ENCODE measurements at places on chromosomes 12 and 14.

GRCh38 chr12:52836491-52837412, 2.6 kb upstream of the KRT79 start:
- DNase-seq = no peak

DNA sequence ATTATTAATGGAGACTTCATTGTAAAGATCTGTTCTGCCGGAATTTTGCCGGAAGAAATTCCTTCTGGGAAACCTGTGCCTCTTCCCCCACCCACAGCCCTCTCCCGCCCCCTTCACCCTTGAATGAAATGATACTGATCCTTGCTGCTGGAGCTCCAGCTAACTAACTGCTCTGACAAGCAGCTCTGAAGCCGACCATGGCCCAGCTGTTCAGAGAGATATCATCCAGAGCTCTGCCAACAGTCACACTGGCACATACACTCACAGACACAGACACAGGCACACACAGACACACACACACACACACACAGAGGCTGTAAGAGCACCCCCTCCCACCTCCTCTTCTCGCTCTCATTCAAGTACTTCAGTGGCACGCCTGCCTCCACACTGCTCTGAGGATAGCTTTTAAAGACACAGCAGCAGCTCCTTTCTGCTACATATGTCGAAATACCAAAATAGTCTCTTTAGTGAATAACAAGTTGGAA, 88.6 kb downstream of the R3HDM2 start:
- DNase-seq = no peak

GRCh38 chr12:41333974-41334373, 145.9 kb downstream of the PDZRN4 start:
- no peak for DNase-seq

- no peak for DNase-seq
Measured at GRCh38 chr14:88310449-88310848, 12.6 kb downstream of the KCNK10 start.

GRCh38 chr12:15629108-15629507, 160.1 kb downstream of the EPS8 start:
- no peak for DNase-seq

- DNase-seq = no peak
Measured at GRCh38 chr14:21804981-21805380, 131.4 kb upstream of the OR4E1 start.

- DNase-seq = no peak
Measured at GRCh38 chr14:71682337-71682736, 249.9 kb upstream of the RGS6 start.

GRCh38 chr14:33369972-33370371, 431.3 kb downstream of the NPAS3 start:
- DNase-seq = no peak

GRCh38 chr14:80781972-80782367, 159.6 kb downstream of the CEP128 start:
- no peak for DNase-seq

- peak; percentile 84 for DNase-seq
Measured at GRCh38 chr14:31127690-31128089, 79.9 kb downstream of the HECTD1 start.

- DNase-seq = no peak
Measured at GRCh38 chr12:62771828-62772227, 163.1 kb downstream of the PPM1H start.

DNA sequence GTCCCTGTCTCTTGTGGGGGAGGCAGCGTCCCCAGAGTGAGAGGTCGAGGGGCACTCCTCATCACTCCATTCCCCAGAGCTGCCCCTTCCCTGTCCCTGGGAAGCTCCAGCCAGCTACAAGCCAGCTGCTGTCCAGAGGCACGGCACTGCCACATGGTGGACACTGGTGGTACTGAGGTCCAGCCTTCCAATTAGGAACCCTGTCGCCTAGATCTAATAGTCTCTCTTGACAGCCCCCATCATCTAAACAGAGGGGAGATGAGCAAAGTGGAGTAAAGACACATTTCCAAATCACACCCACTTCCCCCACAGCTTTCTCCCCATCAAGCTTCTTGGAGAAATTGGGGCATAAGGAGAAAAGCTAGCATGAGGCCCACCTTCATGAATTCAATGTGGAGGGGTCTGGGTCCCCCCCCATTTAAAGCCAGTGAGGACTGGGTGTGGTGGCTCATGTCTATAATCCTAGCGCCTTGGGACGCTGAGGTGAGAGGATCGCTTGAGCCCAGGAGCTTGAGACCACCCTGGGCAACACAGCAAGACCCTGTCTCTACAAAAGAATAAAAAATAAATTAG, 2.1 kb upstream of the INHBE start:
- peak; percentile 56 for DNase-seq

DNA sequence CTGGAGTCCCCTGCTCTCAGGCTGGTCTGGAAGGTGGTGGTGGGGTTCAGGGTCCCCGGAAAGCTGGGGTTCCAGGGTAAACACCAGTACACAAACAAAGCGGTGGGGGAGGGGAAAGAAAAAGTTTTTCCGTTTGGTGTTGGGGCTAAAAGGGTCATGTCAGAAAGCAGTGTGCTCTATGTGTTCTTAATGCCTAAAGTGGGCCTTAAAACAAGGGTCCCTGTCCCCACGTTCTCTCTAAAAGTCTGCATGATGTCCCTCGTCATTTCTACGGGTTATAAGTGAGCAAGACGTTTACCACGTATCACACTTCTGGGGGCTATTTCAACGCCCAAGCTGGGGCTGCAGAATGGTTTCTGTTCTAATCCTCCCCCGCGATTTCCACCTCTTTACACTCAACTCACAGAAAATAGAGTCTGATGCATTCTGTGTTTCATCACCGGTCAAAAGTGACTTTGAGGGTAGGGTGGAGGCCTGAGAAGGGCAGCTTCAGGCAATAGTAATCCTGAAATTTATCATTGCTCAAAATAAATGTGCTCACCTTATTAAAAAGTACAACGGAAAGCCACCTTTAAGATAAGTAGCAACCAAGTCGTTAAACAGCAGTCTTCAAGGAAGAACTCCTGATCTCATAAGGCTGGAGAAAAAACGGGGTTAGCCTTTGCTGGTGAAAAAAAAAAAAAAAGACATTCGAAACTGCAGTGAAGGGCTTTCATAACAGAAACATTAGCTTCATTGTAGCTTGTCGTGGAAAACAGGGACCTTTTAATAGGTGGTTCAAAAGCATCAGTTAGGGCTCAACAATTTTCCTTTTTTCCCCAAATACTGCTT, 63.9 kb upstream of the PTGR2 start:
- no peak for DNase-seq

GRCh38 chr12:96208801-96209549, 14.8 kb downstream of the ELK3 start:
- DNase-seq = no peak

GRCh38 chr14:99157246-99157645, 114.8 kb downstream of the BCL11B start:
- no peak for DNase-seq

DNA sequence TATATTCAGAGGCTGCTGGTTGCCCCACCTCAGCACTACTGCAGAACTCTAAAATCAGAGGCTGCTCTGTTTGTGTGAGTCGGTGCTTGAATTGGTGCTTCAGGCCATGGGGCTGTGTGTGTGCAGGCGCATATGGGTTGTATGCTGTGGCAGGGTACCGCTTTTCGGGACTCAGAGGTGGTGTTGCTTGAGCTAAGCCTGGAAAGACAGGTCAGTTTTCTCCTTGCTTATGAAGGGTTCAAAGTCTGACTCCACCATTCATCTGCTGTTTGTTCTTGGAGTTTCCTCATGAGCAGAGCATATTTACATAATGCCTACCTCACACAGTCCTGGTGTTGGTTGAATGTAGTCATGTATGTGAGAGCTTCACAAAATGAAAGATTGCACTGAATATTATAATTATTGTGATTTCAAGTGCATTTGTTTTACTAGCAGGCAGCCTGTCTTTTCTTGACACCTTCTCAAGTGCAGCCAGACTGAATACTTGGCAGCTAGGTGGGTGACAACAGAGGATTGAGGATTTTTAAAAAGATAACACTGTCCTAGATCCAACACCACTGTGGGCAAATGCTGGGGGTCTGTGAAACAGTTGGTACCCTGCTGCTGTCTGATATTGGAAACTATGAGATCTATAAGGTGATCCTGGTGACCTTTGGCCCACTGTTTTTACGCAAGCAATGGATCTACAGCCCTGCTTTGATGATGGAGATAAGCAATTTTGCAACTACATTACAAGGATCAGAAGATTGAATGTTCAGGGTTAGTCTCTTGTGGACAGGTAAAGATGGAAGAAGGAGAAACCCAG, 1.0 kb upstream of the ANG start:
- no peak for DNase-seq

- no peak for DNase-seq
Measured at GRCh38 chr12:105423921-105424320, 93.4 kb downstream of the C12orf75 start.

DNA sequence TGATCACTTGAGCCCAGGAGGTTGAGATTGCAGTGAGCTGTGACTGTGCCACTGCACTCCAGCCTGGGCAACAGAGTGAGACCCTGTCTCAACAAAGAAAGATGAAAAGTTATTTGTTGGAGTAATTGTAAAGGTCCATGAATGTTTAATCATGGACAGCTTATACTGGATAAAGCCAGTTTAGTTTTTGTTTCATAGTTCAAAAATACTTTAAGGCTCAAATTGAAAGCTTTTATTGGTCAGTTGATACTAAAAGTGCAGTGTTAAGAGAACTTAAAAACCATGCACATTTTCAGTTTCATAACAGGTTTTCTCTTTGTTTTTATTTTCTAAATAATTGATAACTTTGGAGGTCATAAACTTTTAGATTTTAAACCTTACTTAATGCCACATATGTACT, 108.4 kb downstream of the MON2 start:
- no peak for DNase-seq

DNA sequence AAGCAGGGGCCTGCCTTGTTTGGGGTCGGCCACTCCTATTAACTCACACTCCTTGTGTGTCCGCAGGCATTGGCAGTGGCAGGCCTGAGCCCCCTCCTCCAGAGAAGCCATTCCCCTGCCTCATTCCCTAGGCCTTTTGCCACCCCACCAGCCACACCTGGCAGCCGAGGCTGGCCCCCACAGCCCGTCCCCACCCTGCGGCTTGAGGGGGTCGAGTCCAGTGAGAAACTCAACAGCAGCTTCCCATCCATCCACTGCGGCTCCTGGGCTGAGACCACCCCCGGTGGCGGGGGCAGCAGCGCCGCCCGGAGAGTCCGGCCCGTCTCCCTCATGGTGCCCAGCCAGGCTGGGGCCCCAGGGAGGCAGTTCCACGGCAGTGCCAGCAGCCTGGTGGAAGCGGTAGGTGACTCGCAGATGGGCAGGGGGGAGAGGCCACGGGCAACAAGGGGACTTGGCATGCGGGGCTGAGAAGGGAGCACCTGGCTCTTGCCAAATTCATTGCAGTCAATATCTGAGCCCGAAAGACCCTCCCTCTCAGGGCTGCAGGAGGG, 106.3 kb upstream of the FKBP4 start:
- no peak for DNase-seq

- DNase-seq = no peak
Measured at GRCh38 chr14:22650960-22651521, 6.9 kb upstream of the OR6J1 start.

GRCh38 chr12:10395390-10395998, 5.7 kb upstream of the KLRK1 start:
- DNase-seq = peak; percentile 32

DNA sequence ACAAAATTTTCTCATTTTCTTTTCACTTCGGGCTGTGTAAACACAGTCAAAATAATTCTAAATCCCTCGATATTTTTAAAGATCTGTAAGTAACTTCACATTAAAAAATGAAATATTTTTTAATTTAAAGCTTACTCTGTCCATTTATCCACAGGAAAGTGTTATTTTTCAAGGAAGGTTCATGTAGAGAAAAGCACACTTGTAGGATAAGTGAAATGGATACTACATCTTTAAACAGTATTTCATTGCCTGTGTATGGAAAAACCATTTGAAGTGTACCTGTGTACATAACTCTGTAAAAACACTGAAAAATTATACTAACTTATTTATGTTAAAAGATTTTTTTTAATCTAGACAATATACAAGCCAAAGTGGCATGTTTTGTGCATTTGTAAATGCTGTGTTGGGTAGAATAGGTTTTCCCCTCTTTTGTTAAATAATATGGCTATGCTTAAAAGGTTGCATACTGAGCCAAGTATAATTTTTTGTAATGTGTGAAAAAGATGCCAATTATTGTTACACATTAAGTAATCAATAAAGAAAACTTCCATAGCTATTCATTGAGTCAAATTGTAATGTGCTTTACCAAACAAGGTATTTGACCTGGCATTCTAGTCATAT, 4.8 kb downstream of the CDKN1B start:
- DNase-seq = no peak

- no peak for DNase-seq
Measured at GRCh38 chr14:69685218-69685616, 73.8 kb downstream of the SUSD6 start.
